ENCODE measurements at places on chromosomes 7 and 10.
A peak's percentile ranks its signal among the peaks of the same experiment; 100 is the strongest.

DNA sequence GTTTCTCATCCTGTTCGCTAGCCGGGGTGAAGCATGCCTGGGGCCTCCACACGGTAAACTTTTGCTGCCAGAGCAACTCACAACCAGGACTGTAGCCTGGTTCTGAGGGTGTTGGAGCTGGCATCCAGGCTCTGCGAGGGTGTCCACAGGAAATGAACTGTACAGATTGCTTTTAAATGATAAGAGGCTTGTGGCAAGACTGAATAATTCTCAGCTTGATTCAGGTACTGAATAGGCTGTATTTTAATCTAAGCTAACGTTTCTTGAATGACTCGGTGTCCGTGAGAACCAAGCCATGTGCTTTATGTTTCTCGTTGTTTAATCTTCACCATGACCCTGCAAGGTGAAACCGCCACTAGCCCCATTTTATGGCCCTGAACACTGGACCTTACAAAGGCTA, 49.3 kb downstream of the EEPD1 start:
- no peak for DNase-seq

DNA sequence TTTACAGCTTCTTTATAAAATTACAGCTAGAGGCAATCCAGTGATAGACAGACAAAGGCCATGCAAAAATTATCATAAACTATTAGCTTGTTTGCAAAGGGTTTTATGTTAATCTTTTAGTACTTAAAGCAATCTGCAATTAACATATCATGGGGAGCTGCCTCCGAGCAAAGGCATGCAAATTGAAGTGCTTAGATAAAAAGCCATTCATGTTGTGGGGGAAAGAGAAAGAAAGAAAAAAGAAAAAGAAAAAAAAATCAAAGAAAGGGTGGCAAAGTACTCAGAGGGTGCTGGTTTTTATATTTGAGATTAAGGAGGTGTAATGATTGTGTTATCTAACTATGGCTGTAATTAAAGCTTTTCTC, 799.5 kb downstream of the LRMDA start:
- DNase-seq: no peak

DNA sequence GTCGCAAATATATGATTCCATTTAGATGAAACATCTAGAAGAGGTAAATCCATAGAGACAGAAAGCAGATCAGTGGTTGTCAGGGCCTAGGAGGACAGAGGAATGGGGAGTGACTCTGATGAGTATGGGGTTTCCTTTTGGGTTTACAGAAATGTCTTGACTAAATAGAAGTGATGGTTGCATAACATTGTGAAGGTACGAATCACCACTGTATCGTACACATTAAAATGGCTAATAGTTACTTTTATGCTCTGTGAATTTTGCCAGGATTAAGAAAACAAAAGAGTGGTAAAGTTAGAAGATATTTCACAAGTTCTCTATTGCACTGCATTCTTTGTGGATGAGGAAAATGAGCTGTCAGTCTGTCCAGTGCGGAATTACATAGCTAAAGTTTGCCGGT, 407.4 kb downstream of the KCNMA1 start:
- DNase-seq: no peak

GRCh38 chr7:151810441-151811232, 66.3 kb downstream of the PRKAG2 start:
- DNase-seq: no peak

GRCh38 chr7:101255796-101256195, 10.9 kb upstream of the FIS1 start:
- no peak for DNase-seq

DNA sequence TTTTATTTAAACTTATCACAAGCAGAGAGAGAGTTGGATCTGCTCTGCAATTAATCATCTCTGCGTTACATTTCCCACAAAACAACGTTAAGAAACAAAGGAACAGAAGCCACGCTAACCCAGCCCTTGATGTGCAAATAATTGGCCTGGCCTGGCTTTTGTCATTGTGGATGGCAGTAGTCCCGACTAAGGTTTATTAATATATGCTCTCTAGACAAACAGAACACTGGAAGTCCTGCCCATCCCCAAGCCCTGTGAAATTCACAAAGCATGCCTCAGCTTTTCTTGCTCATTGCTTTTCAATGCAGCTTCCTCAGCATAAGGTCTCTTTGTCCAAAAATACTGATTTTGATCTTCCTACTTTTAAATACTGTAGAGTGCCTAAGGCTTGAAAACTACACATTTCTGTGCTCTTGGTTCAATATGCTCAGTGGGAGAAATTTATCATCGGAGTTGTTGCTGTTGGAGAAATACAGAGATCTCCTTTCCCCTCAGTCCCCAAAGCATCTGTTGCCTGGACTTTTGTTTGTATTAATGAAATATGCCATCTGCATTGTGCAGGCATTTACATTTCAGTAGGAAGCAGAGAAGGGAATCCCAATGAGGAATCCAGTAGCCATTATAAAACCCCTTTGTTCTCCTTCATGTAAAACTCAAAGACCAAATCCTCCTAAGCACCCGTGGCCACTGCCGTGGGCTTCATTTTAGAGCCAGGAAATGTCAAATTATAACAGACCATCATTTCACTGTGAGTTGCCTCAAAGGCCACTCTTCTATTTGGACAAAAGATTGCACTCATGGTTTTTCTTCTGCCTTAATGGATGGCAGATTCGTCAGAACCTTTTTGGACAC, 61.1 kb downstream of the SORCS1 start:
- no peak for DNase-seq

GRCh38 chr7:24869572-24869971, 110.4 kb downstream of the OSBPL3 start:
- no peak for DNase-seq

DNA sequence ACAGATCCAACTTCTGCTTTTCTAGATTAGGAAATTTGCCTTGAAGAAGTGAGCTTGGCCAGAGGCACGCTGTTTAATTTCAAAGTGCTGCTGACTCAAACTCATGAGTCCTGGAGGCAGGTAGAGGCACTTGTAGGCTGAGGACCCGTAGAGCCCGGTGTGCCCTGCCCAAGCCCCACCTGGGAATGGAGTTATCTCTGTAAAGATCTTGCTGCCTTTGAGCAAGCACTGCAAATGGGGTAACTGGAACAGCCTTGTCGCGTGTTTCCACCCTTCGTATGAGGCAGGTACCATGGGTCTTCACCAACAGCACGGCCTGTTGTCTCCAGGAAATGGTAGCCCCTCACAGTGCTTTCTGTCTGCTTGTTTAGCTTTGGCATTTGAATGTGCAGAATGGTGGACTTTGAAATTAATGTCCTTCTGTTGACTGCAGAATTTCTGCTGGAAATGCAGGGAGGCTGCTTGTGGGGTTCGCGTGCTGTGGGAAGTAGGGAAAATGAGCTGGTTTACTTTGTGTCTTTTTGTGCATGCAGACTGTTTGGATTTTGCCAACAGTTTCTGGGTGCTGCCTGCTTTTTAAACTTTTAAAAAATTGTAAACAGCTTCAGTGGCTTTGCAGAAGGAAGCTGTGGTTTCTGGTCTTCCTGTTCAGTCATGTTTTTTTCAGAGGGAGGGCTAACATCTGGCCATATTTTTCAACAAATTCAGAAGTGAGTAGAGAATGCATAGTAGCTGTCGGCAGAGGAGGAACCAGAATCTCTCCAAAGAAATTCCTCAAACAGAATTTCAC, 27.2 kb downstream of the CCM2 start:
- peak; percentile 14 for DNase-seq

DNA sequence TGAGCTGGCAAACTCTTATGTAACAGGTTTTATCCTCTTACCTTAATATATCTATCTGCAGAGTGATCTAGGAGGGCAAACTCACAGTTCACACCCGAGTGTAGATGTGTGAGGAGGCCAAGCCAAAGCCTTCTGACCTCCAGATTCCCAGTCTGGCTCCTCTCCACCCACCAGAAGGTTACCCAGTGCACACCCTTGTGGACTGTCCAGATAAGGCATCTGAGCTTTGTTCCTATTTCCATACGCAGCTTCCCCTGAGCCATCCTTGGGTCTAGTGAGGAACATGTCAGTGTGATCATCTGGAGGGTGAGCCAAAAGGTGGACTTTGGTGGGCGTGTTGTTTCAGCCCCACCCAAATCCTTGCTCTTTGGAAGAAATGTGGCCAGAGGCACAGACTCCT, 203.0 kb upstream of the MEOX2 start:
- no peak for DNase-seq

DNA sequence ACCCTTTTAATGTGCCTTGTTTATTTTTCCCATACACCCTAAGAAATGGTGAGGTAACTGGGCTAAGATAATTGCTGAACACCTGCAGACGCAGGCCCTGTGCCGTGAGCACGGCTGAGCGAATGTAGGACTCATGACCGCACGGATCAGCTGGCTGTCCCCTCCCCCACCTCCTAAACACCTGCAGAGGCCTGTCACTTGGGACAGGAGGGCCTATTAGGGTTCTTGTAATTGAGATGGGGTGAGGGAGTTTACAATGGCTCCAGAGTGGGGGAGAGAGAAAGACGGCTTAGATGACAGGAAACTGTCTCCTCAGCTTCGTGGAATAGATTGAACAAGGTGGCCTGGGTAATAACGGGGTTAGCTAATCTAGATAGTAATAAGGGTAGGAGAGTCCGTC, 291.7 kb upstream of the HABP2 start:
- no peak for DNase-seq

GRCh38 chr7:155230169-155230593, 67.5 kb upstream of the INSIG1 start:
- no peak for DNase-seq

GRCh38 chr7:103314852-103315251, 17.6 kb downstream of the PMPCB start:
- no peak for DNase-seq

DNA sequence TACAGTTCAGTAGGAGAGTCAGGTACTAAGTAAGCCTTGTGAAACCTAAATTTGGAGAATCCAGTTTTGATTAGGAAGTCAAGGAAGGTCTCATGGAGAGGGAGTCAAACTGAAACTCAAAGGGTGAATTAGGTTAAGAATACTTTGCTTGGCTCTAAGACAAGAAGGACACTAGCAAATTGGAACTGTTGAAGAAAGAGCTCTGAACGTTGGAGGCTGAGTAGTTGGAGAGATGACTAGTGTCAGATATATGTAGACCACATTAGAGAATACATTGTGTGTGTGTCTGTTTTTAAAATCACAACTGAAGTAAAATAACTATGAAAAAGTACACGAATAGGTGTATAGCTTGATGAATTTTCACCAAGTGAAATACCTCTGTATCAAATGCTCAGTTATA, 6.3 kb downstream of the VPS26A start:
- no peak for DNase-seq

- no peak for DNase-seq
Observed at GRCh38 chr7:132402751-132403245, 173.5 kb downstream of the PLXNA4 start.
